GM23338 (cell line): ENCODE measurements at places on chromosomes 3 and 15. TPM values are rescaled to one million over a fixed set of nuclear protein-coding genes. Genes with fewer than 3 reads are reported as not detected.

The CADPS gene
- 16.4 and 22.0 TPM in 2 replicates for total RNA-seq

The SLC24A5 gene
- not detected in 2 replicates for total RNA-seq

The TTLL13 gene
- not detected in 2 replicates for total RNA-seq

The NOX5 gene
- 0.03 TPM in 1 of 2 replicates, not detected in the other for total RNA-seq

The PLA2G4D gene
- total RNA-seq: 0.07 TPM in 1 of 2 replicates, not detected in the other

The TGM5 gene
- total RNA-seq: not detected in 2 replicates

The MUSTN1 gene
- total RNA-seq: 1.4 TPM in 1 of 2 replicates, not detected in the other

The TLR9 gene
- total RNA-seq: not detected in 2 replicates

The UACA gene
- 16.9 and 21.5 TPM in 2 replicates for total RNA-seq

The MESP2 gene
- total RNA-seq: 0.16 and 1.3 TPM in 2 replicates

The CYP11A1 gene
- 1.7 and 3.3 TPM in 2 replicates for total RNA-seq

The VGLL3 gene
- total RNA-seq: 4.5 and 7.3 TPM in 2 replicates

DNA sequence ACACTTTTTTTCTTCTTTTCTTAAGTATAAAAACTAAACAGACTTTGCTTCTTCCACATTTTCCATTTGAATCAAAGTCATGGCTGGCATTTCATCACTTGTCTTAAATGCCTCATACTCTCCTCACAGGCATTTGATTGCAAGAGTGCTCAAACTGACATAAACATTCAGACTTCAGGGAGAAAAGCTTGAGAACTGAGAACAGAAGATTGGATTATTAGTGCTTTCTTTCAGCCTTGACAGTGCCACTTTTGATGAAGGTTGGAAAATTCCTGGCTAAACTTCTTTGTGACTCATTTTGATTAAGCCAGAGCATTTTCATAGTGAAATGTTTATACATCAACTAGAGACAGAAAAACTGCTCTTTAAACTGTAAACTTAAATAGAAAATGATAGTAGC is 544.4 kb downstream of the DIPK2A start:
- no peaks in the 10 kb centered on the region for H3K27me3 ChIP-seq
- no peaks in the 10 kb centered on the region for H3K36me3 ChIP-seq
- no peaks in the 10 kb centered on the region; the same call in 1 of the 2 replicates for H3K4me1 ChIP-seq
- H3K4me3 ChIP-seq: no peak overlapping the region

DNA sequence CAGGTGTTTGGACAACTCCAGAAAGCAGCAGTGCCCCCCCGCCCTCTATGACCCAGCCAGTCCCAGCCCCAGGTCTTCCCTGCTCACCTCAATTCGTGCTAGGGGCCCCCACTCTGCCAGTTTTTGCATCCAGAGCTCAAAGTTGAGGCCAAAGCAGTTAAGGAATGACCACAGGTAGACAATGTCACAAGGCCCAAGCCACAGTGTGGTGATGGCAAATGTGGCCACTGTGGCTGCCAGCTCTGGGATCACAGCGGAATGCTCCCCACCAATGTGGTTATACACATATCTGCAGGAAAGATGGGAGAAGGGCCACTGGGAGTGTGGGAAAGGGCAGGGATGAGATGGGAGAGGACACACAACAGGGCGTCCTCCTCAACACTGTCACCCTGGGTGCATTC is 8.2 kb downstream of the KLHL40 start:
- no peak overlapping the region for H3K4me3 ChIP-seq
- H3K4me1 ChIP-seq: no peaks in the 10 kb centered on the region
- H3K27me3 ChIP-seq: no peaks in the 10 kb centered on the region
- H3K36me3 ChIP-seq: no peaks in the 10 kb centered on the region
- no peak for DNase-seq

DNA sequence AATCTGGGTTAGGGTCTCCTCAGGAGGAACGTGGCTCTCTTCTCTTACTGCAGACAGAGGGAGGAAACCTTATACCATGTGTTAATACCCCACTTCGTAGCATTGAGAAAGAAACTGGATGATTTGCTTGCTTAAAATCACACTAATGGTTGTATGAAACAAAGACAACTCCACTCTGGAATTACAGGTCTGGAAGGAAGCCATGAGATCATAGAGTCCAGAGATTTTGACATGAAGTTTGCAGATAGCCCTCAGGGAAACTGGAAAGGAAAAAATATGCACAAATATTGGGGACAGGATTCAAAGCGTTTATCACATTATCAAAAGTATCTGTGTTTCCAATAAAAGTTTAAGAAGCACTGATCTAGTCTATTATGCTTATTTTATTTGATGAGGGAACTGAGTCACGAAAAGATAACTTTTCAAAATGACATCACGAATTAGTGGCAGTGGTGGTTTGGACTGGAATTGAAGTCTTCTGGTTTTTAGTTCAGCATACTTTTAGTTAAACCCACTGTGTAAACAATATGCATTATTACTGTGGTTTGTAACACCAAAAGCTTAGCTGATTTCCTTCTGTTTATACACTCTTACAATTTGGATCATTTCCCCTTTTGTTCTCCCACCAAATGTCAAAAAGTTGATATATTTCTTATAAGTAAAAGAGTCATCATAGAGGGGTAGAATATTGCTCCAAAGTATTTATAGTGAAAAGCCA is 16.8 kb downstream of the FGF7 start:
- DNase-seq: no peak
- no peak overlapping the region for H3K4me3 ChIP-seq
- no peak overlapping the region for H3K27ac ChIP-seq
- H3K4me1 ChIP-seq: peaks cover 5% of the 10 kb centered on the region; the same call in 1 of the 2 replicates

GRCh38 chr3:153026026-153026425 is 136.0 kb upstream of the RAP2B start:
- DNase-seq: peak; percentile 71
- no peak overlapping the region for H3K27ac ChIP-seq
- no peaks in the 10 kb centered on the region for H3K4me1 ChIP-seq
- no peaks in the 10 kb centered on the region for H3K36me3 ChIP-seq
- no peaks in the 10 kb centered on the region for H3K27me3 ChIP-seq

DNA sequence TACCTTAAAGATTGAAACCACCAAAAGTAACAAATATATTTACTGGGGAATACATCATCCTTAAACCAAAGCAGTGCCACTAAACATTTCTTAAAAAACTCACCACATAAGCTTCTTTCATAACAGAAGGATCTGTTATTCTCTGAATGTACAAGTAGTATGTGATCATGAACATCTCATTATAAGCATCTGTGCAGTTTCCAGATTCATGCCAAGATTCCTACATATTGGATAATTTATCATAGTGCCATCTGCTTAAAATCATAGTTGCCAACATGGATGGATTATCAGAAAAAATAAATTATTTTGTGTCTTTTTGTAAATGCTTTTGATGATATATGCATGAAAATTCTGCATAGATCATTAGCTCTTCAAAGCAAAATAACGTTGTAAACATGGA is 21.8 kb upstream of the BCHE start:
- H3K27ac ChIP-seq: no peak overlapping the region
- no peaks in the 10 kb centered on the region for H3K4me1 ChIP-seq
- H3K36me3 ChIP-seq: no peaks in the 10 kb centered on the region

- no peaks in the 10 kb centered on the region for H3K4me1 ChIP-seq
- H3K27ac ChIP-seq: 0 out of 2 replicates have a peak overlapping the region, but pooled peaks have one; percentile 39
- no peaks in the 10 kb centered on the region for H3K27me3 ChIP-seq
- no peak overlapping the region for H3K4me3 ChIP-seq
Observed at GRCh38 chr3:177835008-177835407, 637.7 kb upstream of the TBL1XR1 start.

DNA sequence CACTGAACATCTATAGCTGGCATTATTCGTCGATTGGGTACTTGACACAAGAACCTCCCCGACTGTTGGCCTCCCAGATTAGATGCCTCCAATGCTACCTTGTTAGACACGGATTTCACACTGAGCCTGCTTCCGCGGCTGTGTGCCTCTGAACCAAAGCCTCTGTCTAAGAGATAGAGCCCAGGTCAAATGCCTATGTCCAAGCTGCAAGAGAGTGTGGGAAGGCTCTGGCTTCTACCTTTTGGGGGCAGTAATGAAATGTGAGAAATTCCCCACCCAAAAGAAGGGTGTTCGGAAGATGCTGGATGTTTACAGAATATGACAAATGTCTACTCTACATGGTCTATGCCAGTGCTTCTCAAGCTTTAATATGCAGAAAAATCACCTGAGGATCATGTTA is 2.0 kb upstream of the RPUSD2 start:
- no peak overlapping the region for H3K4me3 ChIP-seq
- DNase-seq: peak; percentile 68

DNA sequence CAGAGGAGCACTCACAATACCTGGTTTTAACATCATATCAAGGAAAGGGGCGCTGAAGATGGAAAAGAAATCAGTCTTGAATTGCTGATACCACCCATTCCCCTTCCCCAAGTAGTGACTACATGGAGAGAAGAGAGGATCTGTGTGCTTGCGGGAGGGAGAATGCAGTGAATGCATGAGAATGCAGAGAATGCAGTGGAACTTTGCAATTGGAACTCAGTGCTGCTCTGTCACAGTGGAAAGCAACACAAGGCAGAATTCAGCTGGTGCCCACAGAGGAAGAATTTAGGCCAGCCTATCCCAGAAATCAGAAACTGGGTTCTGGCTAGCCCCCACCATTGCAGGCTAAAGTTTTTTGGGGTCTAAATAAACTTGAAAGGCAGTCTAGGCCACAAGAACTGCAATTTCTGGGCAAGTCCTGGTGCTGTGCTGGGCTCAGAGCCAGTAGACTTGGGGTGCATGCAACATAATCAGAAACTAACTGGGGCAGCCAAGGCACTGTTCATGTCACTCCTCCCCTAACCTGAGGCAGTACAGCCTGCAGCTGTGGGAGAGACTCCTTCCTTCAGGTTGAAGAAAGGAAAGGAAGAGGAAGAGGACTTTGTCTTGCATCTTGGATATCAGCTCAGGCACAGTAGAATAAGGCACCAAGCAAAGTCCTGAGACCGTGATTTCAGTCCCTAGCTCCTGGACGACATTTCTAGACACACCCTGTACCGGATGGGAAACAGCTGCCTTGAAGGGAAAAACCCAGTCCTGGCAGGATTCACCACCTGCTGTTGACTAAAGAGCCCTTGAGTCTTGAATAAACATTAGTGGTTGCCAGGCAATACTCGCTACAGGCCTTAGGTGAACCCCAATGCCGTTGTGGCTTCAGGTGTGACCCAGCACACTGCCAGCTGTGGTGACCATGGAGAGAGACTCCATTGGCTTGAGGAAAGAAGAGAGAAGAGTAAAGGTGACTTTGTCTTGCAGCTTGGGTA is 329.3 kb downstream of the TBL1XR1 start:
- H3K4me3 ChIP-seq: no peak overlapping the region
- H3K36me3 ChIP-seq: no peaks in the 10 kb centered on the region
- DNase-seq: no peak
- H3K27ac ChIP-seq: no peak overlapping the region

DNA sequence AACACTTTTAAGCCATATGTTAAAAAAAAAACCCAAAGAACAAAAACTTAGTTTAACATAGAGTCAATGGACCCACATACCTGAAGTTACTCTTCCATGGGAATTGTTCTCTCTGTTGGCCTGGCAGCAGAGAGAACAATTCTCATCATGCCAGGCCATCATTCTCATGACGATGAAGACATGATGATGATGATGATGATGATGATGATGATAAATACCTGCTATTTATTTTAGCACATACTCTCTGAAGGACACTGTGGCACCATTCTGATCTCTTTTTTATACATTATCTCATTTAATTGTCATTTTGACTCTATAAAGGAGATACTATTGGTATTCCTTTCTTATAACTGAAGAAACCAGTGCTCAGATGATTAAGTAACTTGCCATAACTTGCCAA is 366.9 kb downstream of the MFSD1 start:
- H3K4me3 ChIP-seq: no peak overlapping the region
- no peaks in the 10 kb centered on the region for H3K4me1 ChIP-seq
- H3K27ac ChIP-seq: no peak overlapping the region
- no peaks in the 10 kb centered on the region for H3K27me3 ChIP-seq
- H3K36me3 ChIP-seq: no peaks in the 10 kb centered on the region
- no peak for DNase-seq

- peak; percentile 95 for DNase-seq
- peaks cover 28% of the 10 kb centered on the region for H3K4me1 ChIP-seq
- peak overlapping the region; percentile 85 for H3K27ac ChIP-seq
- peak overlapping the region; percentile 39 for H3K4me3 ChIP-seq
- no peaks in the 10 kb centered on the region for H3K27me3 ChIP-seq
Observed at GRCh38 chr3:65902304-65902793, 136.4 kb downstream of the MAGI1 start.

DNA sequence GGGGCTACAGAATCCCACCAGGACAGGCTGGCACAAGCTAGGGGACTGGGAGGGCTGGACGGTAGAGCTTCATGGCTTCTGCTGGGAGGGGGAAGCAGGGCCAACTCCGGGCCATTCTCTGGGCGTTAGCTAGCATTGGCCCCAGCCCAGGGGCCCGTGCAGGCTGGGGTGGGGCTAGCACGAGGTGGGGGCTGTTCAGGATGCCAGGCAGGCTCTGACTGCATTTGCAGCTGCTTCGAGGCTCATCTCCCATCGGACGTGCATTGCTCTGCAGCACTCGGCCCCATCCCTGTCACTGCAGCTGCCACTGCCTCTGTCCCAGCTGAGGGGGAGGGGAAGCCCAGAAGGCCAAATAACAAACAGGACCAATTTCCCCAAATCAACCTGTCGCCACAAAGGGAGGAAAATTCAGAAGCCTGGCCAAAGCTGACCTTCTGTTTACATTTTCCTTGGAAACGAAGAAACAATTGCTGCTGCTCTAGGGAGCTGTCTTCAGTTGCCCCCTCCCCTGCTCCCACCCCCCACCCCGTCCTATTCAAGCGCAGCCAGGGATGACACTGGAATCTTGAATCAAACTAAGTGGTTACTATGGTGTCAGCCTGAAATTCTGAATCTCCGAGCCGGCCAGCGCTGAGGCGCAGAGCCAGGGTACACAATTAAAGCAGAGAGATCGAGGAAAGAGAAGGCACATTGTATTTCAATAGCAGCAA is 138.8 kb upstream of the PRR20G start:
- no peaks in the 10 kb centered on the region for H3K36me3 ChIP-seq
- no peak for DNase-seq
- H3K27ac ChIP-seq: no peak overlapping the region
- H3K27me3 ChIP-seq: no peaks in the 10 kb centered on the region

DNA sequence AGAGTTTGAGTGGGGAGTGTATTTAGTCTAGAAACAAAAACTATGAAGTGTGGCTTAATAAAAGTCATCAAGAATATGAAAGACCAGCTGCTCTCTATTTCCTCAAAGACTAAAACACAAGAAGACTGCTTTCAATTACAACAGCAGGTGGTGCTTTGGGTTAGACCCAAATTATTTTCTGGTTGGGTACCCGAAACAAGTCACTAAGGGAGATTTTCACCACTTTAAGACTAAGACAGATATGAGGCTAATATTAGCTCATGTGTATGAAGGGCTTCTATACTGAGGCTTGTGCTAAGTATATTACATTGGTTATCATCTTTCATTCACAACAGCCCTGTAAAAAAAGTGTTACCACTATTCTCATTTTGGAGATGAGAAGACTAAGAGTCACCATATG is 43.1 kb downstream of the COL8A1 start:
- H3K4me1 ChIP-seq: no peaks in the 10 kb centered on the region
- no peak overlapping the region for H3K27ac ChIP-seq
- H3K36me3 ChIP-seq: no peaks in the 10 kb centered on the region
- H3K27me3 ChIP-seq: no peaks in the 10 kb centered on the region
- DNase-seq: no peak
- H3K4me3 ChIP-seq: no peak overlapping the region

- DNase-seq: no peak
- H3K4me3 ChIP-seq: peak overlapping the region; percentile 78
- peaks cover 36% of the 10 kb centered on the region for H3K4me1 ChIP-seq
Observed at GRCh38 chr3:194139814-194140391, 4.0 kb downstream of the HES1 start.
